Ascending aorta (tissue), 2 donors: ENCODE measurements at places on chromosomes 7 and 10. TPM values are rescaled to one million over a fixed set of nuclear protein-coding genes. Genes with fewer than 3 reads are reported as not detected.
A peak's percentile ranks its signal among the peaks of the same experiment; 100 is the strongest.

GDF2 gene
- total RNA-seq: 0.21 TPM

- no peak for DNase-seq
These were observed 7.8 kb upstream of the TRIM56 start for GRCh38 chr7:101077303-101078086.

UNCX gene
- total RNA-seq: not detected

- DNase-seq: no peak
These were observed 140.5 kb downstream of the FGFR2 start for GRCh38 chr10:121457729-121458128.

SLC39A12 gene
- total RNA-seq: not detected

- no peak for DNase-seq
These were observed 186.3 kb downstream of the CAMK1D start for GRCh38 chr10:12535656-12536055.

GRCh38 chr10:103180491-103180890, 12.6 kb downstream of the NT5C2 start:
- DNase-seq: no peak

DNA sequence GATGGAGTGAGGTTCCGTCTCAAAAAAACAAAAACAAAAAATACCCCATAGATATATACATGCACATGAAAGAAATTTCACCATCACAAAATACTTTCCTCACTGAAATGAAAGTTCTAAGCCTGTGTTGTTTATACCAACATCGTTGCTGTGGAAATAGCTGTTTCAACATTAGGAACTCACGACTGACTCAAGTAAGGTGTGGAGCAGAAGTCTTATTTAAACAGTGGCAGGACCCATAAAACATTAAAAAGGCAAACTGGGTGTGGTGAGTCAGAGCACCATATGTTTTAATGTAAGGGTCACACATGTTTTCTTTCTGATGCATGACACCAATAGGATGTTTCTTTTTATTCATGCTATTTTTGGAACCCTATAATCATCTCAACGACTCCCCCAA, 48.3 kb downstream of the BAIAP2L1 start:
- DNase-seq: no peak

DNA sequence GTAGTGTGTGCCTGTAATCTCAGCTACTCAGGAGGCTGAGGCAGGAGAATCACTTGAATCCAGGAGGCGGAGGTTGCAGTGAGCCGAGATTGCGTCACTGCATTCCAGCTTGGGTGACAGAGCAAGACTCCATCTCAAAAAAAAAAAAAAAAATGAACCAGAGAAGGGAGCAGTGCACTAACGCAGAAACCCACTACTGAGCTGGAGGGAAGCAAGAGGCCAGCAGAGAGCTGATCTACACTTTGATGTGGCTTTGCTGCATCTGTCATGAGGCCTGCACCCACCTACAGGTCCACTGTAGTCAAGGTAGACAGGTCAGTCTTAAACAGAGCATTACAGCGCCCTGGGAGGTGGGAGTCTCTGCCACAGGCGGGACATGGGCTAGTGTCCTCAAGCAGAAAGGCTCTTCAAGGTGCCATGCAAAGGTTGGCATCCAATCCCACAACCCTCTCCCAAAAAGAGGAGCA, 30.0 kb downstream of the MAT1A start:
- no peak for DNase-seq

DNA sequence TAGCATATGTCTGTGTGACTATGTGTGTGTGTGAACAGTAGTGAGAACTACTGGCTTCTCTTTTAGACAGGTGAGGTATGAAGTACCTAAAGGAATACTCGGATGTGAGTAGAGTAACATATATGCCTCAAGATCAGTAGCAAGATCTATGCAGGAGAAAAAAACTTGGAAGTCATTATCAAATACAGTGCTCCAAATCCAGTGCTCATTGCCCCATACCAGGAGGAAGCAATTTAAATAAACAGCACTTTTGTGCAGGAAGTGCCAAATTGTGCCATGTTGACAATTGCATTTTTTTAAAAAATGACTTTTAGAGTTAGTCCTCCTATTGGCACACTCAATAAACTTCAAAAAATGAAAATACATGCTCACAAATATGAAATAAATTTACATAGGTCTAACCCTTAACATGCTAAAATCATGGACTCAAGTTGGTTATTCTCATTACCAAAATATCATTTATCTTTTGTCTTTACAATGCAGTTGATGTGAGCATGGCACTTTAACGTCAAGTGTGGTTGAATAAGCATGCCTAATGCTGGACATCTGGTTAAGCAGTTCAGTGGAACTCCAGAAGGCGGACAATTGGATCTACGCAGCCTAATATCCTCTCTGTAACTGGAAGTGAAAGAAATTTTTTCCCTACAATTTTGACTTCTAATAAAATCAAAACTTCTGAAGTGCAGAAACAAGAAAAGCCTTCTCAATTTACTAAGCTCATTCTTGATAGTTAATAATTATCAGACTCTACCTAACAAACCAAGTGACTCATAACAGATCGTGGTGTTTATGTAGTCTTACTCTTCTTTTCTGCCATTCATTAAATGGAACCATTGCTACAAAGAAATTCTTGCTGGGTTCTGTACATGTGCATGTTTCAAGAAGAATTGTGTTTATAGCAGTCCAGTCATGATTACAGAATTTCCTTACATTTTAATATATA, 195.2 kb downstream of the MDFIC start:
- no peak for DNase-seq

DNA sequence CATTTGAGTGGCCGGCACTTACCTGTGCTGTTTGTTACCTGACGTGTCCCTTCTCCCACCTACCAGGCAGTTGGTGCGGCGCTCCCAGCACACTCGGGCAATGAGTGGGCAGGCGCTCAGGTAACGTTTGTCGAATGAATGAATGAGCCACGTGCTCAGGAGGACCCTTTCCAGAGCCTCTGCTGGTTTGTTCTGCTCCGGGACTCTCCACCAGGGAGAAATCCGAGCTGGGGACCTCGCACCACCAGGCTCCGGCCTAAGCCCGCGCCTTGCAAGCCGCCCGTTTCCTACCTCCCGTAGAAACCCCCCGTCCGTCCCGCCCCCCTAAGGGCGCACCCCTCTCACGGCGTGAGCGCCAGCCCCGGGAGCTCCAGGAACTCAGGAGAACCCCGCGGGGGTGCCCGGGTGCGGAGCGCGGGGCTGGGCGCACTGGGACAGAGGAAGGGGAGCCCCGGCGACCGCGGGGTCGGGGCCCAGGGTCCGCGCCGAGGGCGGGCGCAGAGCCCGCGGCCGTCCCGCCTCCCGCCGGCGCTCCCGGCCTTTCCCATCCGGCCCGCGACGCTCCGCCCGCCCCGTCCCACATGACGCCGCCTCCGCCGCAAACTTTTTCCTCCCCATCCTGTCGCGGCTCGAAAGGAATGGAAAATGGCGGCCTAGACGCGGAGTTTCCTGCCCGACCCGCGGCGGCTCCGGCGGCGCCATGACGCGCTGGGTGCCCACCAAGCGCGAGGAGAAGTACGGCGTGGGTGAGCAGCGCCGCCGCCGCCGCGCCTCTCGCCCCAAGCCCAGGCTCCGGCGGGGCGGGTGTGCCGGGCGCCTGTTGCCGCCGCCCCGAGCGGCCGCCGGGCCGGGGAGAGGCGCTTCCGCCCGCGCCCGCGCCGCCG, at the start of gene DOCK1:
DOCK1 (plus strand) TSS at position 611 of the 884 bp plus-strand sequence; CDS start at position 701, 90 bp downstream.
- no peak for DNase-seq

EZH2 gene
- not detected for total RNA-seq

GRCh38 chr7:112215787-112216186, 9.3 kb downstream of the ZNF277 start:
- no peak for DNase-seq

GRCh38 chr7:157760004-157760730, 423.4 kb downstream of the DNAJB6 start:
- no peak for DNase-seq

- DNase-seq: no peak
These were observed 146.0 kb downstream of the FANK1 start for GRCh38 chr10:126042354-126042753.

- no peak for DNase-seq
These were observed 125.5 kb downstream of the CLEC2L start for GRCh38 chr7:139648941-139649425.

GRCh38 chr7:93579431-93579830, 4.9 kb upstream of the CALCR start:
- DNase-seq: no peak

DNA sequence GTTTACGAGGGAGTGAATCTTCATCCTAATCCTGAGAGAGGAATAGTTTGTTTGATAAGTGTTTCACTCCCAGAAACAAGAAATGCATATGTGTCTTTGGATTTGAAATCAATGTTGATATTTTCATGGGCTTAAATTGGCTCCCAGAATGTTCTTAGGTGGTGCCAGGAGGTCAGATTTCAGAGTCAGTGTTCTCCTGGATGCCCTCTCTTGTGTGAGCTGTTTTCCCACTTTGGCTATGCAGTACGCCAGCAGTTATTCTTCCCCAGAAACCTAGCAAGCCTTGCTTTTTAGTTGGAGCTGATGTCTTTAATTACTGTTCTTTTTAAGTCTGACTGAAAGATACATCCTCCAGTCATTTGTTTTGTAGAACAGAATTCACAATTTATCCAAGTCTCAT, 291.4 kb downstream of the DNAJB9 start:
- DNase-seq: no peak

GRCh38 chr10:51926337-51926736, 226.9 kb upstream of the CSTF2T start:
- DNase-seq: no peak

DNA sequence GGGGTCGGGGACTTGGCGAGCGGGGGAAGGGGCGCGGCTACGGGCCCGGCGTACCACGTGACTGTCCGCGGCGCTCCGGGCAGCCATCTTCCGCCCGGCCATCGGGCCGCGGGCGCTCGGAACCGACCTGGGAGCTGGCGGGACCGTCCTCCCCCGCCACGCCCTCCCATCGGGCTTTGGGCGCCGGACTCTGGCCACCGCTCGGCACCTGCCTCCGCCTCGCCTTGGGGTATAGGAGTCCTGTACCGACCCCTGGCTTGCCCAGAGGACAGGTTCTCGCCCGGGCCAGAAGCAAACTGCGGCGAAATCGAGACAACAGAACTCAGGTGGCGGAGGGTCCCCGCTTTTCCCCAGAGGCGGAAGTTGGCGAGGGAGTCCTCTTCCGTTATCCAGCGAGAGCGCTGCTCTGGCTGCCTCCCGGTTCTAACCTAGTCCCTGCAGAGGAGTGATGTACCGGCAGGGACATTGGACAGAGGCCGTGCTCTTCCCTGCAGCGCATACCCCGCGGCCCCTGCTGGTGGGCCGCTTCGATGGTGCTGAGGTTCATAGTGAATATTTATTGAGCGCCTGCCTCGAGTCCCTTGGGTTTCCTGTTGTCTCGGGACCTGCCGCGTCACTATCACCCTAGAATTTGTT, 1.2 kb upstream of the SGMS1 start:
- peak; percentile 17 for DNase-seq

DNA sequence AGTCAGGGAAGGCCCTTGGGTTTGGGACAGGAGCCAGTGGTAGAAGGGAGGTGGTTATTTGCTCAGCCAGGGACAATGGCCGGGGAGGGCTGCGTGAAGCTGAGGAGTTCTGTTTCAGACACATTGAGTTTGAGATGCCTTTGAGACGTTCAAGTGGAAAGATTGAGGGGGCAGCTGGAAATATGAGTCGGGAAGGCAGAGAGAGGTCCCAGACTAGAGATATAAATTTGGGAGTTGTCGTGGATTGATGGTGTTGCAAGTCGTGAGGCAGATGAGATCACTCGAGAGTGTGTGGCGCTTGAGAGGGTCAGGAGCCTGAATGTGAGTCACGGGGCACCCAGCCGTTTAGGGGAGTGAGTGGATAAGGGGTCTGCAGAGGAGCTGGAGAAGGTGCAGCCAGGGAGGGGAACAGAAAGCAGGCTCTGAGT, 73.3 kb downstream of the ZMIZ1 start:
- no peak for DNase-seq

GRCh38 chr7:68813551-68814080, 784.7 kb upstream of the AUTS2 start:
- DNase-seq: no peak

SH2B2 gene
- 4.2 TPM for total RNA-seq

GRCh38 chr10:128812000-128812399, 655.0 kb upstream of the MGMT start:
- DNase-seq: no peak

GRCh38 chr10:97243836-97244235, 48.6 kb downstream of the ARHGAP19 start:
- no peak for DNase-seq

GRCh38 chr10:133379152-133379800, at the start of gene PAOX:
TSS of gene PAOX (plus strand) at chr10:133379262. CDS start at chr10:133379317, 55 bp downstream.
- no peak for DNase-seq

DNA sequence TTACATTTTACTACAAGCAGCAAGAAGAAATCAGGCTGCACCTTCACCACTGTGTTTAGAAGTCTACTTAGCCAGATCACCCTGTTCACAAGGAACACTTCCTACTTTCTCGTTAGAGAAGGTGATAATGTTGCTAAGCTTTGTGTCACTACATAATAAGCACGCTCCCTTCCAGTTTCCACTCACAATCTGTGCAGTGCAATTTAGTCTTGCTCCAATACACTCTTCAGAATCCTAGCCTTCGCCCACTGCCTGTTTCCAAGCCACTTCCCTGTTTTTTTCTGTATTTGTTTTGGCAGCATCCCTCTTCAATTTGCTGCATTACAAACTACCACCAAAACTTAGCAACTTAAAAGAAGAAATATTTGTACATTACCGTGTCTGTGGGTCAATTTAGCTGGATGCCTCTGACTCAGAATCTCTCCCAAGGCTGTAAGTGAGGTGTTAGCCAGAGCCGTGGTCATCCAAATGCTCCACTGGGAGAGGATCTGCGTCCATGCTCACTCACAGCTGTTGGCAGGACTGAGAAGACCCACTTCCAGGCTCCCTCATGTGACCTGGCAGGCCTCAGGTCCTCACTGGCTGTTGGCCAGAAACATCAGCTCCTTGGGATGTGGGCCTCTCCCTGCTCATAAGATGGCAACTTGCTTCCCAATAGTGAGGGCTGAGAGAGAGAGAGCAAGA, 110.4 kb downstream of the PON1 start:
- peak; percentile 83 for DNase-seq

GRCh38 chr7:32043688-32044087, 26.5 kb downstream of the PDE1C start:
- DNase-seq: no peak

GAD2 gene
- not detected for total RNA-seq

DNA sequence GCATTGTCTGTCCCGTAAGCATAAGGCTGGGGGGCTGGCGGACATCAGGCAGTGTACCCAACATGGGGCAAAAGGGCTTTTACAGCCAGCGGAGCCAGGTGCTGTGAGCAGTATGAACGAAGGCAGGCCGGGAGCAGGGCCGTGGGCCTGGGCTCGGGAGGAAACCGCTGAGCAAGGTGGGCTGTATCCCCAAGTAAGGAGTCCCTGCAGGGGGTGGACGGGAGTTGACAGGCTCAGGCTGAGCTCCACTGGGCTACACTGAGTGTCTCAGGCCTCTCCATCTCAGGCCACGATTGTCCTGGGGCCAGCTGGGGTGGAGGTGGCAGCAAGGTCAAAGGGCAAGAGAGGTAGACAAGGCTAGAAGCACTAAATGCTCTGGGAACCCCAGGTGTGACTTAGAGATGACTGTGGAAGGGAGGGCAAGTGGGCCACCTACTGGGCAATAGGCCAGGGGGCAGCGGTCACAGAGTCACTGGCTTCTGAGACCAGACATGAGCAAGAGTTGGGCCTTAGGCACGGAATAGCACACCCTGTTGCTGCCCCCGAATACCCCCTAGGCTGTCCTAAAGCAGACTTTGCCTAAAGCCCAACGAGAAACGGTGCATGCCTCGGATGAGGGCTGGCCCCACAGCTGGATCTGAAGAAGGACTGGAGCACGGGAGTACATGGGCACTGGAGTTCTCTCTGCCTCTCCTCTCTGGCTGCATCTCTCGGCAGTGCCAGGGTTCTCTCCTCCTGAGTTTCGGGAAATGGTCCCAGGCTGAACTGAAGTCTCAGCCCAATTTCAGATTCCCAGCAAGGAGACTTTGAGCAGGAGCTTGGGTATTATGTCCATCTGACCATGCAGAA, 10.8 kb upstream of the RAMP3 start:
- DNase-seq: no peak

- DNase-seq: no peak
These were observed 60.9 kb downstream of the MYOF start for GRCh38 chr10:93420944-93421825.
